ENCODE measurements at places on chromosomes 3 and 15.

DNA sequence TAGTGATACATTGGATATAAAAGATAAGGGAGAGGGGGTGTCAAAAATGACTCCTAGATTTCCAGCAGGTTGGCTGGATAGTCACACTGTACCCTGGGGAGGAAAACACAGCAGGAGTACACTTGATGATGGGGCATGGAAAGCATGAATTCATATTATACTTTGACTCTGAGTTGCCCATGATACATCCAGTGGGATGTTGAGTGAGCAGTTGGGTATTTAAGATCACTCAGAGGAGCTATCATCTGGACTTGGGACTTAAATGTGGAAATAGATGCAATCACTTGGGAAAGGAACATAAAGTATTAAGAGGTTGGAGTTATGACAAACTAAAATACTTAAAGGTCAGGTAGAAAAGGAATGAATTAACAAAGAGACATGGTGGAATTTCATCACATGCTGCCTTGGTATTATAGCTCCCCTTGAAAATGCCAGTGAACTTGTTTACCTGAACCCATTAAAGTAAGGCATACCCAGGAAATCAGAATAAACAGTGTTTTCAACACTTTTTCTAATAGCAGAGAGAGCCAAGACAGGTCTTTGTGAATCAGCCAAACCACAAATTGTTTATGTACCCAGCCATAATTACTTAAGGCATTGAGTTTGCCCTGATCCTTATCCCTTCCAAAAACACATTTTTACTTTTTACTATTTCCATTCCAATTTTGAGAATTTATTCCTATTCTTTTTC lies 49.9 kb upstream of the ABI3BP start:
- no peak for DNase-seq

- DNase-seq: no peak
Observed at GRCh38 chr3:197392961-197393360, 94.5 kb upstream of the DLG1 start.

- DNase-seq: no peak
Observed at GRCh38 chr3:134597390-134597970, 53.3 kb downstream of the KY start.

GRCh38 chr15:98952381-98952803 lies 55.2 kb downstream of the PGPEP1L start:
- no peak for DNase-seq

- DNase-seq: no peak
Observed at GRCh38 chr3:59257506-59257905, 207.7 kb upstream of the CFAP20DC start.

- DNase-seq: no peak
Observed at GRCh38 chr3:170296703-170297102, 60.8 kb upstream of the SKIL start.

DNA sequence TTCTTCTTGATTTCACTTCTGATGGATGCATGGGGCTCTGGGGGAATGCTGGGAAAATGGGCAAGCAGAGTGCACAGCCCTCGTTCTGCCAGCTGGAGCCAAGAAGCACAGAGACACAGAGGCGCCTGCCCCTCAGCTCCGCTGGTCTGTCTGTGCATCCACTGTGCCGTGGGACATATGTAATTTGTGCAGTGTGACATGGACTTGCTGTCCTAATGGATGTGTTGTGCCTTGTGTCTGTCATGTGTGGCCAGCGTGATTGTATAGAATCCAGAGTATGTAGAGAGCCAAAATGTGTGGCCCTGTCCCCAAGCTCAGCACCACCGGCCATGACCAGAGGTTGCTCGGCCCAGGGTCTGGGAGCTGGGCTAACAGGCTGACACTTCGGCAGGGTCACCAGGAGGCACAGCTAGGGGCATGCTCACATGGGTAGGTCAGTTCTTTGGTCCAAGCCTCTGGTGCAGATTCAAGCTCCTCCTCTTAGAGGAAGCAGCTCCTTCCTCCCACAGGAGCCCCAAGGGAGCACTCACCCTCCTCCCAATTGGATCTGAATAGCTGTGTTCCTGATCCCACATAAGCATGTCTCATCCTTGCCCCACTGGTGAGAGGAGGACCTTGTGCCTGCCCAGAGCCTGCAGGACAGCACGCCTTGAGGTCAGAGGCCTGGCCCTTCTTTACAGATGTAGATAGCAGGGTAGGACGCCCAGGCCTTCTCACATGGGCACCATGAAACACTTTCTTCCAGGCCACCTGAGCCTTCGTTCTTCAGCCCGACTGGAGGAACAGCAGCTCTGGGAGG lies 100.8 kb upstream of the ABHD17C start:
- no peak for DNase-seq

GRCh38 chr15:69974321-69974720 lies 123.4 kb downstream of the TLE3 start:
- DNase-seq: no peak

GRCh38 chr3:132399054-132399929 lies 18.0 kb upstream of the DNAJC13 start:
- DNase-seq: peak; percentile 68

- DNase-seq: no peak
Observed at GRCh38 chr3:69014022-69014580, 617 bp upstream of the EOGT start.

DNA sequence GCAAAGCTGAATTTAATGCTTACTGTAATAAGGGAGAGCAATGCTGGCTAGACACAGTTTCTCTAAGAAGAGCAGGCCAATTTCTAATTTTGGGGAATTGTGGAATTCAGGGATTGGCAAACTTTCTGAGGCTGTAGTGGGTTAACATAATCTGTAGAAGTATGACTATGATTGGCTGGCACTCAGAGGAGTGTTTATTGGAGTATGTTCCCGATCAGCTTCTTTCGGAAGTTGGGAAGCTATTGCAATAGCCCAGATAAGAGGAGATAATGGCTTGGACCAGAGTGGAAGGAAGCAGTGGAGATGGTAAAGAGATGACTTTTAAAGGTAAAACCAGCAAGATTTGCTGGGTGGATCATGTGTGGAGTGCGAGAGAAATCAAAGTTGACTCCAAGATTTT lies 19.4 kb downstream of the TMOD3 start:
- DNase-seq: no peak

DNA sequence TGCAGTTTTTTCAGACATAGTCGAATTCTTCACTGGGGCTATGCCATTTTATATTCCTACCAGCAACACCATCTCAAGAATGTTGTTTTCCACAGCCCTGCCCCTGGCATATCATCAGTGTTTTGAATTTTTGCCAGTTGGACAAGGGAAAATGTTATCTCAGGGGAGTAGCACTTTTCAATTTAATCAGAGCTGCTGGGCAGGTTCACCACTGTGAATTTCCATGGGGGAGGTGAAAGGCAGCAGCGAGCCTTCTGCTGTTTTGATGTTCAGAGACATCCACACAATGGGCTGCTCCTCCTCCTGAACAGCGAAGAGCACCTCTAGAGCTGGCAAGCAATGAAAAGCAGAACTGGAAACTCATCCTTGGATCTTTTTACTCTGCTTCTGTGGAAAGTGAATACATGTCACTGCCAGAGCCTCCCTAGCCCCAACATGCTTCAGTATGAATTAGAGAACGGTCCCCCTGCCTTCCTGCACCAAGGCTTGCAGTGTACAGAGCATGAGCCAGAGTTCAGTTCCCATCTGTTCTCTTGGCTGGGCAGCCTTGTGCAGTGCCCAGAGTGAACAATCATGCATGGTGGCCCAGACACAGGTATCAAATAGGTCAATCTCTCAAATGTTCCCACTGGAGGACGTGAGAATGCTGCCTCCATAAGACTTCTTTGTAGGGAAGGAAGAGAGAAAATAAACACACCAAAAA lies 56.1 kb upstream of the RAD18 start:
- DNase-seq: no peak

DNA sequence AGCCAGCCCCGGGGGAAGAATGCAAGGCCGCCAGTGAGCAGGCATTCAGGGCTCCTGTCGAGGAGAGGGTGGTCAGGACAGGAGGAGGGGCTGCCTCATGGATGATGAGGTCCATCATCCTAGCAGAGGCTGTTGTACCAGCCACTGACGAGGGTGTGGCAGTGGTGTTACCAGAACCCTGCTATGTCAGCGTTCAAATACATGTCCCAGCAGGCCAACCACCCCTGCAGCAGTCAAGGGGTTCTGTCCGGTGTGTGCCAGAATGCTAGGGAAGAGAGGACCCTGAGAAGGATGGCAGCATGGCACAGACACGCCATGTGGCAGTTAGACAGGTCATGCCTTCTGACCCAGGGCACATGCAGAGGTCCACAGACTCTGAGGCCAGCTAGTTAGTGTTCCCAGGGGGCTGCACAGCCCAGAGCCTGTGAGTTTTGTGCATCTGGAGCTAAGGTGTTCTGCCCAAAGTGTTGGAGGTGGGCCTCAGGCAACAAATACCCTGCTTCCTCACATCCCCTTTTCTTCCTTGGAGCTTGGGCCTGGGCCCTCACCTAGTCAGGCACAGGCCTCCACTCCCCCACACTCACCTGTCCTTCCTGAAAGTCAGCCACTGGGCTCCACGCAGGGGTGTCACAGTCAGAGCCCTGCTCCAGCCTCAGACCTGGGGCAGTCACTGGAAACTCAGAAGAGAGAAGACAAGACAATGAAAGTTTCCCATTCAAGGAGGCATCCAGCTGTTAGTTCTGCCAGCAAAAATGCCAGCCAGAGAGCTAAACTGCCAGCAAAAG lies 7.8 kb downstream of the PAK6 start:
- DNase-seq: no peak

GRCh38 chr15:83292317-83292716 lies 7.9 kb upstream of the BNC1 start:
- no peak for DNase-seq

DNA sequence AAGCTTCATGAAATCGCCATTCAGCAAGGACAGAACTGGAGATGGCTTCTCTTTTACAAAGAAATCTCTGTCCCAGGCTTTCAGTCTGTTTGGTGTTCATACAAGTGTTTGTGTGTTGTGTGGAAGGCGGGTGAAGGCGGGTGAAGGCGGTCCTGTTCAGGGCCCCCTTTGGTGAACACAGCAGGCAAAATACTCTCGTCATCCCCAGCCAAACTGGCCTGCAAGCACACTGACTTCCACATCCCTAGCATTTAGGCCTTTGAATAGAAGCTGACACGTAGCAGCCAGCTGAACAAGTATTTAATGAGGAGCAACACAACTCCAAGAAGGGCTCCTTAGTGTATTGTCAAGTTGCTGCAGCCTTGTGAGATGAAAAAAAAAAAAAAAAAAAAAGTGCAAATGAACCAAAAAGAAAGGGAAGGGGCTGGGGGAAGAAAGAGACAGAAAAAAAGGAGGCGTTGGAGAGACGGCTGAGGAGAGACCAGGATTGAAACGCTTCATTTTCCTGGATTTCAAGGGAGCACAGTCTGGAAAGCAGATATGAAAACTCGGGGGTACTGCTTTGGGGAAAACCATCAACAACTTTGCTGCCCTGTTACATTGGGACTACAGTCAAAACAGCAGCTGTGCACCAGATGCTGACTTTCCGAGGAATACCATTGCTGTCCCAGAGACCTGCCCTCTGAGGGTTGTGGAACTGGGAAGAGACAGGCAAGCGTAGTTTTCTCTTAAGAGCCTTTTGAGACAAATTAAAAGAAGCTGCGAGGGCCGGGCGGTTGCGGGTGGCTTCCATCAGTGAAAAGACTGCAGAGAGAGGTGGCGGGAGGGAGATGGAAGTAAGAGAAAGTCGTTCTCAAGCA lies 74.6 kb downstream of the TGFBR2 start:
- no peak for DNase-seq

GRCh38 chr3:113243846-113244245 lies 32.5 kb downstream of the BOC start:
- DNase-seq: no peak

DNA sequence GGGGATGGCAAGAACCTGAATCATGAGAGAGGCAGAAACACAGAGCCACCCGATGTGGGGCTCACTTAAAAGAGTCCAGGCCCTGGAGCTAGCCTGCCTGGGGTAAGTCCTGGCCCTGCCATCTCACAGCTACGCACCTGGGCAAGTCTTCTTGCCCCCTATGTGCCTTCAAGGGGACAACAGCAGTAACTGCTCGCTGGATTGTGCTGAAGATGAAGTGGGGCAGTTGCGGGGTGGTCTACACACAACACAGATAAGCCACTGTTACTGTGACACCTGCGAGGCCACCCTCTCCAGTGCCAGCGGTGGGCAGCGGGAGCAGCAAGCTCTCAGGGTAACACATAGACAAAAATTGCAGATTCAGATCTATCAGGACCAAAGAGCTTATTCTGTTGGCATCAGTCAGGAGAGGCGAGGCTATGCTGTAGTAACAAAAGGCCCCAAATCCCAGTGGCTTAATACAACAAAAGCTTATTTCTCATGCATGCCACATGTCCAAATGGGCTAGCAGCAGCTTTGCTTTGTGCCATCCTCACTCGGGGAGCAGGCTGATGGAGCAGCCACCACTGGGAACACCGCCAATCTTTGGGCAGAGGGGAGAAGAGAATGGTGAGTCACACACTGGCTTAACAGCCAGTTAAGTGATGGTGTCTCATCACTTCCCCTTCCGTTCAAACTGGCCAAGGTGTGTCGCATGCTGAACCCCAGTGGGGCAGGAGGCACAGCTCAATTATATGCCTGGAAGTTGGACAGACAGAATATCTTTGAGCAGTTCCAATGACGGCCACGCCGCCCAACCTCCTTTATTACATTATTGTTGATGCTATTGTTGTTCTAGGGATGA lies 78.3 kb downstream of the WNT7A start:
- no peak for DNase-seq

DNA sequence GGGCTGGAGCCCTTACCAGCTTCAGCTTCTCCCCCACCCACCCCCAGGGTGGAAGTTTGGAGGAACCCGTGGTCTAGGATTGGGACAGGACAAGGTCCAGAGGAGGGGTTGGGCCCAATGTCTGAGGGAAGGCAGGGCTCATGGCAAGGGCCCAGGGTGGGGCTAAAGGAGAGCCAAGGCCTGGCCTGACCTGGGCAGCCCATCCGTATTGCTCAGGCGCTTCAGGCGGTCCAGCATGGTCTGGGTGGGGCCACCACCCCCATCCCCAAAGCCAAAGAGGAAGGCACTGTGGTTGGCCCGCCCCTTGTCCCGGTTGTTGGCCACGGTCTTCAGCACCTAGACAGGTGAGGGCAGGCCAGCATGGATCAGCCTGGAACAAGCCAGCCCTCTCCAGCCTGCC lies 7.6 kb downstream of the MAN2C1 start:
- DNase-seq: no peak

- no peak for DNase-seq
Observed at GRCh38 chr3:57544181-57545125, at the start of gene DNAH12. Gene DNAH12, minus strand, starts transcription at chr3:57544344. Its CDS starts 1,474 bp downstream, at chr3:57542870.

GRCh38 chr3:99659032-99659431 lies 20.6 kb downstream of the COL8A1 start:
- DNase-seq: peak; percentile 6

- DNase-seq: no peak
Observed at GRCh38 chr3:119697394-119697793, 5.4 kb upstream of the CFAP91 start.

- DNase-seq: no peak
Observed at GRCh38 chr15:52180196-52180835, 10.9 kb downstream of the GNB5 start.

DNA sequence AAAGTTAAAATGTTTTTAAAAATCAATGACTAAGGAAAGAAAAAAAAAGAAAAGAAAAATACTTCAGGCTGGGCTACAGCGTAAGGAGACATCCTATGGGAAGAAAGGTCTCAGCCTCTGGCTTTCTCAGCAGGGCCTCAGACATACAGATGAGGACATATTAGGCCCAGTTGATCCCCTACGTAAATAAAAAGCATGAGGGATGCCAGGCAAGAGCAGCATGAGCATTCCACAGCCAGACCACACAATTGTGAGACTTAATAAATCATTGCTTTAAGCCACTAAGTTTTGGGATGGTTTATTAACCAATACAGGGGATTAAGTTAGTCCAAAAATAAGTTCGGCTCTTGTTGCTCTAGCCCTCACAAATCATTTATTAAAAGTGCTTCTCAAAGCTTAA lies 394.1 kb upstream of the NECTIN3 start:
- DNase-seq: no peak
